Effector memory CD4-positive, alpha-beta T cell (primary cell): ENCODE measurements at places on chromosomes 7 and 10.

GRCh38 chr7:70178787-70179186 is 580.5 kb downstream of the AUTS2 start:
- no peak for DNase-seq

- DNase-seq: no peak
These were observed 4.1 kb downstream of the MMS19 start for GRCh38 chr10:97494151-97494550.

DNA sequence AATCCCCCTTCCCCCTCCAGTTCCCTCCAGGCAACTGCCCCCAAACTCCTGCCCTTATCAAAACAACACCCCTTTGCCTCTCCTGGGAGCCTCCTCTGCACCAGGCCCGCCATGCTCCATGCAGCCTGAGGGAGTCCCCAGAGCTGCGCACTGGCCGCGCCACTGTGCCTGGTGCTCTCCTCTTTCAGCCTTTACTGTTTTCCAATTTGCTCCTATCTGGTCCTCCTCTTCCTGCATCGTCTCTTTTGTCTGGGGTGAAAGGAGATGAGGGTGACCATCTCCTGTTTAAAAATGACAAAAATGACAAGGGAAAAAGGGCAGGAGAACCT is 165.8 kb upstream of the ADCY1 start:
- no peak for DNase-seq

- DNase-seq: no peak
These were observed 219.7 kb upstream of the ADARB2 start for GRCh38 chr10:1957057-1957456.

GRCh38 chr10:48526011-48526821 is 78.7 kb downstream of the ARHGAP22 start:
- DNase-seq: no peak

GRCh38 chr7:55526770-55527169 is 45.5 kb downstream of the VOPP1 start:
- no peak for DNase-seq

DNA sequence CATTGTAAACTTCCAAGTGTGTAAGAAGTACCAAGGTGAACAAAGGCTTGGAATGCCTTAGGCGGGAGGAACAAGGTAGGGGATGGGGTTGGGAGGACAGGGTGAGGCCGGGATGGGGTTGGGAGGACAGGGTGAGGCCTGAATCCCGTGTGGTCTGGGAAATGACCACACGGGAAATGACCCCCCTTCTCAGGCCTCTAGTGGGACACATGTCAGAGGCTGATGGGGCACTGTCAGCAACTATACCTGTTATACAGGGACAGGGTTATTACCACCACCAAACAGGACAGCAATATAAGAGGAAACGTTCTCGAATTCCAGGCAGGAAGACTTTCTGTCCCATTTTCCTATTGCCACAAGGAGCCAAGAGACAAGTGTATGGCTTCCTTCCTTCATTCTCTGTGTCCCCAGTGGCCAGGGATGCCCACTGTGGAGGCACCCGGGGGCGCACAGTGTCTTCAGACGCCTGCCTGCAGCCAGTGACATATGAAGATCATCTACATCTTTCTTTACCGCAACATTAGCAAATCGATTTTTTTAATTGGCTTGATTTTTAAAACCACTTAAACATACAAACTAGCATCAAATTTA is 1.3 kb downstream of the MKI67 start:
- DNase-seq: no peak

DNA sequence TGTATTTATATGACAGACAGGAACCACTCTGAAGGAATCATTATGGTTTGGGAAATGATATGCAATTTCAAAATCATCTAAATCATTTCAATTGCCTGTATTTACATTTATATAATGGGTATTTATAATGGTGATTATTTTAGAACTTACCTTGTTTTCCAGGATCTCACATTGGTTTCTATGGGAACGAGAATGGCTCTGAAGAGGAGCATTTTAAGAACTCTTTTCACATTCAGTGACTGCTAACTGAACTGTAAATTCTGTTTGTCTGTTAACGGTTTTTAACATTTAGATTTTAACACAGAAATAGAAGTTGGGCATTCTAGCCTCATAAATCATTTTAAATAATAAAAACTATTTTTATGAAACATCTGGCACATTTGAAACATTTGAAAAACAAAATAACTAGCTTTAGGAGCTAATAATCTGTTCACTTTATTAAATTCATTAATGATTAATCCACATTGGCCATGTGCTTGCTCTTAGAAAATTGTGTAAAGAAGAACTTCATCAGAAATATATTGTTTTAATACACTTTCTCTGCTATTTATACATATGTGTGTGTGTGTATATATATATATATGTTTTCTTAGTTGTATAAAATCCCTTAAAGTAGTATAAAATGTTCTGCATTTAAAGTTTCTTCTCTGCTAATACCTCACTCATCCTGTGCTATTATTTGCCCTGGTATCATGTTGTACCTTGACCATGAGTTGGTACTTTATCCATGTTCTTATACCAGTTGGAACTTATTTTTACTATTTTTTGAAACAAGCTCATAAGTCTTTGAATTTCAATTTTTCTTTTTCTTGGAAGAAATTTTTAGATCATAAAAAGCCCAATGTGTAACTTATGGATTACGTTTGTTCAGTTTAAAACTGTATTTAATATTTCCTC is 8.7 kb upstream of the SEM1 start:
- no peak for DNase-seq

GRCh38 chr10:117734731-117735405 is 192.3 kb downstream of the EMX2 start:
- no peak for DNase-seq

DNA sequence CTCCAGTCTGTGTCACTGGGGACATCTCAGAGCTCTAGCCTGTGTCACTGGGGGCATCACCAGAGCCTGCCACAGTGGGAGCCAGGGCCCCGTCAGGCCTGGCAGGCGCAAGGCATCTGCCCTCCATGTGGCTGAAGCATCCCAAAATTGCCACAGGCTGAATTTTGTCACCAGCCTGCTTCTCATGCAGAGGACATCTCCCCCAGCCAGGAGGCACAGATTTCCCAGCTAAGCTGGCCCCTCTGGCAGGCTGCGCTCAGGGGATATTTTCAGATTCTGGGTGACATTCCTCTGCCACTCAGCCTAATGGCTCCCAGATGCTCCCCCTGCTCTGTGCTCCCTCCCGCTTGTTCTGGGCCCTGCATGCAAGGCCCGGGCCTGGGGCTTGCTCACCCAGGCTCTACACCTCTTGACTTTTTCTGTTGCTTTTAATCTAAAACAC is 64.6 kb downstream of the COL13A1 start:
- DNase-seq: no peak

- no peak for DNase-seq
These were observed 1288.5 kb downstream of the GATA3 start for GRCh38 chr10:9342885-9343570.

GRCh38 chr7:18541181-18541870 is 45.8 kb downstream of the HDAC9 start:
- DNase-seq: no peak

GRCh38 chr7:119377861-119378260 is 895.1 kb upstream of the KCND2 start:
- no peak for DNase-seq
